ENCODE measurements at places on chromosomes 2 and 18.

DNA sequence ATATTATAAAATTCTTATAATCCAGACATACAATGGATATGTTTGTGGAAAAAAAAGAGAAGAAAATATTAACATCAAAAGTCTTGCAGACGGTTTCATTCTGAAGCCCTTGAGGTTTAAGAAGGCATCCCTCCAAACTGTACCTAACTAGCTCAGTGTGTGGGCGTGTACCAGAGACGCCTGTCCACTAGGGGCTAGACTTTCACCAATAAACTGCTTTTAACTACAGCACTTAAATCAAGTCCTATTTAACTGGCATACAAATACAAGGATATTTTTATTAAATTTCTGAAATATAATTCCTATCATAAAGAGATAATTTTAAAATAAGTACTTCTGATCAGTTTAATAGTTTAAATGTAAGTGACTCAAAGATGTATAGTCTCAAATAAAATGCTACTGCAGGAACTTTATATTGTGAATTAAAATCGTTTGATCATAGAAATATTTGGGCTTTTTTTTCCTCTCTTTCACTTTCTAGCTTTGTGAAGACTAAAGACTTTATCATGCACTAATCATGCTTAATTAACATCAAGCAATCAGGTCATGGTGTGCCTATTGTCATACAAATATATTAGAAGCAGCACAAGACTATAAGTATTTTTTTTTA, 437.7 kb downstream of the SATB2 start:
- peak; percentile 69 for DNase-seq

DNA sequence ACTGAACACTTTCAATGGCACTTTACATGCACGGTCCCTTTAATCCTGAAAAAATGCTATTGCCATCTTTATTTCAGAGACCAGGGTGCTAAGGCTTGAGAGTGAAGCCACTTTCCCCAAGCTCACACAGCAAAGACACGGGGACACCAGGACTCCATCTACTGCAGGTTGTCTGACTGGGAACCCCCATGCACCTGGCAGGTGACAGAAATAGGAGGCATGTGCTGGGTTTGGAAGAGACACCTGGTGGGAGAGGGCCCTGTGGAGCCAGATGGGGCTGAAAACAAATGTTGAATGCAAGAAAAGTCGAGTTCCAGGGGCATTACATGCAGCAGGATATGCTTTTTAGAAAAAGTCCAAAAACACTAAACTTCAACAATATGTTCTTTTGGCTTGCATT, 5.2 kb upstream of the EHD3 start:
- no peak for DNase-seq

GRCh38 chr2:196853301-196854087, 44.3 kb upstream of the C2orf66 start:
- no peak for DNase-seq

DNA sequence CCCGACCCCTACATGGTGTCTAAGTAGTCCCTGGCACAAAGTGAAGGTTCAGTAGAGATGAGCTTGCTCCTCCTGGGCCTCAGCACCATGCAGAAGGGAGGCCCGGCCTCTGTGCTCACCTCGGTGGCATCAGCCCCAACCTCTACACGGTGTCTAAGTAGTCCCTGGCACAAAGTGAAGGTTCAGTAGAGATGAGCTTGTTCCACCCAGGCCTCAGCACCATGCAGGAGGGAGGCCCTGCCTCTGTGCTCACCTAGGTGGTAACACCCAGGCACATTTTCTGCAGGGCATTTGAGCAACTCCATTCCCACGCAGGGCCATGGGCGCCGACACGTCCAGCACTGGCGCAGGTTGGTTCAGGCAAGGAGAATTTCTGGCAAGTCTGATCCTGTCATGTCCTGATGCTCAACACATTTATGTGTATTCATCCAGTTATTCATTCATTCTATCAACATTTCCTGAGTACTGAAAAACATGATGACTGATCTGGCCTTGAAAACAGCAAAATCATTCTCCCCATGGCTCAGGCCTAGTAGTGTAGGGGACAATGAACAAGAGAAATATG, 408.2 kb upstream of the MYT1L start:
- DNase-seq, result no peak

DNA sequence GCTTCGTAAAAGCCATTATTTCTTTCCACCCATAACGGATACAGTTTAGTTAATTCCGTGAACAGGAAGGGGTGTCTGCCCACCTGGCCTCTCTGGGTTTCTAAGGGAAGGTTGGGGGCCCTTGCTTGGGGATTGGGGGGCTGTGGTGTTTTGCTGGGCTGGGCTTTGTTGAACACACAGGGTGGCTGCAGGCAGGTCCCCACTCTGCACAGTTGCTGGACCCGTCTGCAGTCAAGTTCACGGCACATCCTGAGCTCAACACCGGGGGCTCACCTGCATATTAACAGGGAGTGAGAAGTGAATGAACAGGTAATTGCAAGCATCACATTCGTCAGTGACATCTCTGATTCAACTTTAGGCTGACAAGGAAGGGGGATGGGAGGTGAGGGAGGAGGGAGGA, 109.0 kb downstream of the ZNF516 start:
- no peak for DNase-seq

GRCh38 chr2:111936881-111937280, 38.5 kb downstream of the MERTK start:
- DNase-seq, result no peak

GRCh38 chr18:7872569-7872968, 305.5 kb downstream of the PTPRM start:
- peak; percentile 93 for DNase-seq

GRCh38 chr2:95276244-95276887, 2.1 kb downstream of the PROM2 start:
- no peak for DNase-seq

GRCh38 chr2:204003276-204003990, 66.9 kb downstream of the ICOS start:
- DNase-seq, result no peak

GRCh38 chr2:10305254-10305635, 2.5 kb downstream of the HPCAL1 start:
- DNase-seq, result no peak

GRCh38 chr2:225037415-225038230, 4.6 kb downstream of the DOCK10 start:
- peak; percentile 72 for DNase-seq

- peak; percentile 59 for DNase-seq
These were observed 490.7 kb downstream of the NUP35 start for GRCh38 chr2:183614799-183615435.
